A549 (cell line): ENCODE measurements at places on chromosomes 3 and 15. TPM values are rescaled to one million over a fixed set of nuclear protein-coding genes. Genes with fewer than 3 reads are reported as not detected.

The UROC1 gene
- not detected in 3 replicates for polyA plus RNA-seq

The CRABP1 gene
- polyA plus RNA-seq: 0.79 to 1.1 TPM (median 1.0 TPM) in 3 replicates

The CNBP gene
- polyA plus RNA-seq: 304 to 324 TPM (median 312 TPM) in 3 replicates

DNA sequence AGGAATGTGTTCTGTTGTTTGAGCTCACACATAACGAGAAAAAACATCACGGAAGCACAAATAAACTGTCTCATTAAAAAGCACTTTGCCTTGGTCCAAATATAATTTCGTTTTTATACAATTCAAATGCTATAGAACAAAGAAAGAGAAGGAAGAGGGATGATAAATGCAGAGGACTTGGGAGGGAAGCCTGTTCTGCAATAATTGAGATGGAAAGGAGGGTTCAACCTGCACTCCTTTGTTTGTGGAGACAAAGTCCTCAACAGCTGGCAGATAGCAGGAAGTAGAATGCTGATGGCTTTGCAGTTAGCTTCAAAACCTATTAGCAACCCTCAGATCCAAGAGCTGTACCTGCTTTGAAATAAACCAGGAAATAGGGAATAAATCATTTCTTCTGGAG is 1010.8 kb downstream of the FHIT start:
- no peak for DNase-seq

- DNase-seq: no peak
Observed at GRCh38 chr3:72195895-72196294, 410.9 kb upstream of the PROK2 start.

- DNase-seq: no peak
Observed at GRCh38 chr3:49609815-49610214, 55.5 kb downstream of the BSN start.

DNA sequence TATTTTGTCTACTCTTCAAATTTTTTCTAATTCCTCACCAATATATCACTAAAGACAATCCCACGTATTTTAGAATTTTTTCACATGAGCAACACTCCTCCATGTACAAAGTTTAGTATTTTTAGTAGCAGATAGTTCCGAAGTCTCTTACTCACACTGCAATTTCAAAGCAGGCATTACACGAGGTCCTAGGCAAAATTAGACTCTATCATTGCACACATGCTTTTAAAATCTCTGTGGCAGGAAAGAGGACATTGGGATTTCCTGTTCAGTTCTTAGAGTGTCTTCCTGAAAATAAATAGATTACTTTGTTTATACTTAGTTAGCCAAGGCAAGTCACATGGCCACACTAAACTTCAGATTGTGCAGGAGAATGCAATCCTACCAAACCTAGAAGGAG is 847.7 kb downstream of the ROBO2 start:
- DNase-seq: no peak

DNA sequence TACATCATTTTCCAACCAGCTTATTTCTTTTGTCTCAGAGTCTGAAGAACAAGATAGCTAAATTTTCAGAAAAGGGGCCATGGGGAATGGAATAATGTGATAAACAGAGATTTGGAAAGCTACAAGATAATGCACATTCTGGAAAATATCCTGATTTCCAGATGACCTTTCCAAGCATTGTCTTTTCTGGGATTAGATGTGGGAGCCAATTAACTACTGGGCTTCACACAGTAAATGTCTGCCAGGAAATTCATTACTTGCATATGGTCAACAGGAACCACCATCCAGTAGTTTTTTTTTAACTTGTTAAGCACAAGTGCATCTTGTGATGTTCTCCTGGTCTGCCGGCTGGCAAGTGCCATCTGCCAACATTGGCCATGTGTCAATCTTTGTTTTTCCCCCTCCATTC is 131.1 kb upstream of the BFSP2 start:
- DNase-seq: no peak
